Stimulated activated CD8-positive, alpha-beta memory T cell treated with anti-CD3 and anti-CD28 coated beads, Interleukin-7, amount 100 ng/mL, for 1 hour (primary cell): ENCODE measurements at places on chromosomes 3 and 15.

DNA sequence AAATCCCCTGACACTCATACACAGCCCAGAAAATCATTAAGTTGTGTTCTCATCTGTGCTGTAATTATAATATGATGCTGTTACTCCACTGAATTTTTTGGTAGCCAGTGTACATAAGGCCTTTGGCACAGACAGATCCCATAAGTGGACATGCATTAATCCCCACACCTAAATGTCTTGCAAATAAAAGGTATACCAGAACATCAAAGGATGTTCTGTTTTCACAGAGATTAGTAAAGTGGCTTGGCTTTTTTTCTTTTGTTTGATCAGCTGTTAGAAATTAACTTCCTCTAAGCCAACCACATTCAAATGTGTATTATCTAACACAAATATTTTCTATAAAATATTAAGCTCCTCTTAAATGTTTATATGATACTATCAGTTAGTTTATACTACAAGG lies 2.7 kb downstream of the SST start:
- no peak for DNase-seq

DNA sequence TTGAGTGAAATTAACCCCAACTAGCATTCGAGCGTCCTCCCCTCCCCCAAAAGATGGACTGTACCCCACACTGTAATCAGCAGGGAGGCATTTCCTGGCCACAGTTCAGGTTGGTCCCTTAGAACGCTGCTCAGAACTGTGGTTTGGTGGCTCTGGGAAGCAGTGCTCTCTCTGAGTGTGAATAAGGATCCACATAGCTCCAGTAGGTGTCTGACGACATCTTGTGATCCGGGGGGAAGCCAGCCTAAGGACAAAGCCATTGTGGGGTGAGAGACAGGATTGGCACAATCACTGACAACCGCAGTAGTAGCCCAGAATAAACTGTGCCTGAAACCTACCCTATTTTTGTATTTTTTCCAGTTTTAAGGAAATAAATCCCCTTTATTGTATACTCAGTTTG lies 125.3 kb downstream of the IGF1R start:
- no peak for DNase-seq

DNA sequence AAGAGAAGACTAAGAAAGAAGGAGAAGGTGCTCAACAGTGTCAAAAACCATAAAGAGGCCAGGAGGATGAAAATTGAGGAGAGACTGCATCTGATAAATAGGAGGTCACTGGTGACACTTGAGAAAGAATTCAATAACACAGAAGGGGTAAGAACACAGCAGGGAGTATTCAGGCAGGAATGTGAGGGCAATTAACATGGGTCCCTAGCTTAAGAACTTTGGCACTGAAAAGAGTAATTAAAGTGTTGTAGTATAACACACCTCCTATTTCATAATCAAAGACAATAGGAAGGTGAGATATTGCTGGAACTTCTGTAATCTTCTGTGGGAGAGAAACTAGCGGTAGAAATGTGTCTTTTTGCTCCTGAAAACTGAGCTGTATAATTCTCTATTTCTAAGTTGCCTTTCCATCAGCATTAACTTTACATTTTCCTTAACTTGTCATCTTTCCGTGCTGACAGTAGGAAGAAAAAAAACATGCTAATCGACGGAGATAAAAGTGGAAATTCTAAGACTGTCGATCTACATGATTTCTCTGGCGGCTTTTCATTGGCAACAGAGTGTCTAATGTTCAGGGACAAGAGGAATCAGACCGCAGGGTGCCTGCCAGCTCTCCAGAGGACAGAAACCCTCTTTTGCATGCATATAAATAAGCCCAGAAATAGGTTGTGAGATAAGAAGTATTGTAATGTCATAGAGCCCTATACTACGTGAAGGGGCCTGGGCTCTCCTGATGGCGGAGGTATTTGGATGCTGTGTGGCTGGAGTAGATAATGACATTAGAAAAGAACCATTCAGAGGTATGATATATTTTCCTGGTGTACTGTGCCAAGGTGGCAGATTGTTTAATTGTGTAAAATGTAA lies 147.9 kb upstream of the GAP43 start:
- DNase-seq, result no peak

DNA sequence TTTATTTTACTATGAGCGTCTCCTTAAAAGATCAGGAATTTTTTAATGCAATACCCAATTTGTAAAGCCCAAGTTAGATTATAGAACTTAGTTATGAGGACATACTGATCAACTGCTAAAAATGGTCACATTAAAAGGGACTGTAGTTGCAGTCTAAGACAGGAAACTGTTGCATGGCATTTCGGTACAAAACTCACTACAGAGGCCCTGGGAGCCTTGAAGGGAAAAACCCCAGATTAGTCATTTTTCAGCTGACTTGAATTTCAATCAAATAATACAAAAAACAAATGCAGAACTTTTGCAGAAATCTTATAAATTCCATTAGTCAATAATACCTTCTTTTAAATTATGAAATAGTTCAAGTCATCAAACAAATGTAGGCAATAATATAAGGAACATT lies 6.9 kb upstream of the PTX3 start:
- no peak for DNase-seq

DNA sequence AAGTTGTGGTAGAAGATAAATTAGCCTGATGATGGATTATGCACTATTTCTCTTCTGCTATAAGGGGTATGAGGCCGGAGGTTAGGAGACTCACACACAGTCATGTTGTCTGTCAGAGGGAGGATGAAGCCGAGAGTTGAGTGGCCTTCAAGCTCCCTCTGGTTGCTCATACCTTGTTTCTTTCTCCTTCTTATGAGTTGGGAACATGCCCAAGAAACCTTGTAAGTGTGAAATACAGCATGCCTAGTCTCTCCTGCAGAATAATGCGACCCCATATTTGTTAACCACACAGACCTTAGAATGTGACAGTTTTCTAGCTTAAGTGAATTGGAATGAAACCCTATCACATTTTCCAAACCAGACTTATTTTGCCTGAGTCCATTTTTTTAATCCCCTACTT lies 366.7 kb downstream of the PTPRG start:
- DNase-seq, result no peak

DNA sequence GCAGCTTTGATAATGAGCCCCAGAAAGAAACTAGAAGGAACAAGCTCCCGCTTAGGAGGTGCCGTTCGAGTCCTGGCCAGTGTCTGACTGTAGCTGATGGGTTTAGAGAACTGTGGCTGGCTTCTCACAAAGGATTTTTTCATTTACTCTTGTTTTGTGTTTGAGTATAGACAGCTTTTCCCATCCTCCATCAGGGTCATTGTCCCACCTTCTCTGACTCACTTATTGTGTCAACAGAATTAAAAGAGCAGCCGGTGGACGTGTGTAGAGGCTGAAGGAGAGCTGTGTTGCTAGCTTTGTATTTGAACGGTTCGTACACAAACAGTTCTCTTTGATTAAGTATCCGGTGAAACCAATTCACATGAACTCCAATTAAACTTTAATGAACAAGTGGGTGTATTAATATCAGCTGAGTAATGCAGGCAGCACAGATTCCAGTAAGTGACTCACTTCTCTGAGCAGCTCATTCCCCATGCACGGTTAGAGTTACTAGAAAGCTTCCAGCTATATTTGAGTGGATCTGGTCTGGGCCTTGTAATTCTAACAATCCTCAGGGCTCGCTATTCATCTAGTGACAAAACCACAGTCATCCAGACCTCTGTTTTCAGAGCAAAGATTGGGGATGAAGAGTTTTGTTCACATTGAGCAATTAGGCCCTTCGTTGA lies 141.0 kb downstream of the LPP start:
- no peak for DNase-seq

DNA sequence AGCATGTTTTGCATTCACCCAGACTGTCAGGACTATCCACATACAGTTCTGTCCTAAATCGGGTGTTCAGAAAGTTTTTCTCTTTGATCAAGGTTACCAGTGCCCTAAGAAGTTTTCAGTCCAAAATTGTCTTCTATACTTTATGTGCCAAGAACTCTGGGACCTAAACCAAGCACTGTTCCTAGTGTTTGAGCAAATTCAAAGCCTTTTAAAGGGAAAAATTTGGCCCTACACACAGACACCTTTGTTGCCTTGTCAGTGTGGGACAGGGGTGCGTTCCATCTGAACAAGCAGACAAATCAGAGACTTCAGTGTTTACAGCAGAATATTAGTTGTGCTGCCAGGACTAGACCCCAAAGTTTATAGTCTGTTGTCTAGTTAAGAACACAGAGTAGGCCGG lies 50.6 kb downstream of the DGKG start:
- no peak for DNase-seq
